ENCODE measurements at places on chromosomes 6 and 20.
A peak's percentile ranks its signal among the peaks of the same experiment; 100 is the strongest.

- no peak for DNase-seq
Observed at GRCh38 chr6:139427199-139427598, 52.8 kb upstream of the CITED2 start.

GRCh38 chr20:44001667-44002596 lies 87.3 kb downstream of the TOX2 start:
- no peak for DNase-seq

GRCh38 chr6:102381203-102381602 lies 987.7 kb downstream of the GRIK2 start:
- DNase-seq: no peak

DNA sequence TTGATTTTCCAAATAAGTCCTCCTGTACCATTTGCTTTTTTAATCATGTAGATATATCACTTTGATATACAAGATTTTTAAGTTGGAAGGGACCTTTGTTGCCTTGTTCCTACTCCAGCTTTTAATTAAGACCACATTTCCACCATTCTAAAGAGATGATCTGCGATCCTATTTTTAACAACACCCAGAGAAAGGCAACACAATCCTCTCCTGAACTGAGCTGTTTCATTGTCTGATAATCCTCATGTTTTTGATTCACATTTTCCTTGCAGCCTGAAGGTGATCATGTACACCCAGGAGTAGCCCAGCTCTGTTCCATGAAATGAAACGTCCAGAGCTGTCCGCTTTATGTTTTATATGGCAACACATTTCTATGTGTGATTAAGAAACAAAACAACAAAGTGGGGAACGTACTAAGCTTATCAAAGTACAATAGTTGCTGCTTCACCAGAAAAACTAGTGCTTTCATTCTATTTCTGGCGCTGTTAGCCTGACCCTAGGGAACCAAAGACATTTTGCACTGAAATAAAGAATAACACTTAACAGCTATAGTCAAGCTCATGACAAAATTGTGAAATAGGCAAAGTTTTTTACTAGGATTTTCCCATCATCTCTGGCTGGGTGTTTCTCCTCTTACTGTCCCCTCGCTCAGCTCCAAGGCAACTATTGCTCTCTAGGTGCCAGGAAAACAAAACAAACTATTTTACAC lies 22.6 kb upstream of the TRAF3IP2 start:
- DNase-seq: no peak

GRCh38 chr6:170523256-170524171 lies 29.6 kb downstream of the PSMB1 start:
- DNase-seq: no peak

GRCh38 chr6:32845384-32845884 lies 1.6 kb upstream of the PSMB8 start:
- peak; percentile 47 for DNase-seq

DNA sequence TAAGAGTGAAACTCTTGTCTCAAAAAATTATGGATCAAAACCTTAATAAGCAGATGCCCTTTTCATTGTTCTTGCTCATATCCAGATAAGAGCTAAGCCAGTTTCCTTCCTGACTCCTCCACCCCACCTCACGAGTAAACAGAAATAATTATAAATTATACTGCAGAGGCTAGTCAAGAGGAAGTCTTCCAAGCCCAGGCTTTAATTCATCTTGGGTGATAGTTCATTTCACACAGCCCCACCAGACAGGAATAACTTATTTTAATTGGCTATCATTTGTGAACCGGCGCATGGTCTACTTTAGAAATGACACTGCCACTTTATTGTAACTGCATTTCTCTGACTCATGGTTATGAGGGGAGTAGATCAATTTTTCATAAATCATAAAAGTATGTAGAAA lies 102.0 kb downstream of the BTBD3 start:
- no peak for DNase-seq

DNA sequence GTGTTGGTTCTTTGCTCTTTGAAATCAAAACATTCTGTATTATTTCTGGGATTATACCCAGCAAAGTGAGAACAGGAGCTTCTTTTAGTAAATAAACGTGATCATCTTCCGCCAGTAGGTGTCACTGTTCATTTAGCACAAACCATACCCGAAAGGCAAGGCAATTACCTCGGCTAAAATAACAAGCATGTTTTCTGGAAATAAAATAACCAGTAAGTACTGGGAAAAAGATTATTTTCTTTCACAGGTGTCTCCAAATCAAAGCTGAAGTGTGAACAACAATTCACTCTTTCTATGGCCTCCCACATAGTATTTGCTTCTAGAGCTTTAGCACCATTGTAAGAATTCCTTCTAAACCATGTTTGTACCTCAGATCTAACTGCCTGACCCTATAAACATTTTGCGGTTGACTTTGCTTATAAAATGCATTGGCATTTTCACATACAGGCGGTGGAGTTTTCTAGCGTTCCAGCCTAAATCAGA lies 144.6 kb upstream of the AGPAT4 start:
- peak; percentile 49 for DNase-seq

DNA sequence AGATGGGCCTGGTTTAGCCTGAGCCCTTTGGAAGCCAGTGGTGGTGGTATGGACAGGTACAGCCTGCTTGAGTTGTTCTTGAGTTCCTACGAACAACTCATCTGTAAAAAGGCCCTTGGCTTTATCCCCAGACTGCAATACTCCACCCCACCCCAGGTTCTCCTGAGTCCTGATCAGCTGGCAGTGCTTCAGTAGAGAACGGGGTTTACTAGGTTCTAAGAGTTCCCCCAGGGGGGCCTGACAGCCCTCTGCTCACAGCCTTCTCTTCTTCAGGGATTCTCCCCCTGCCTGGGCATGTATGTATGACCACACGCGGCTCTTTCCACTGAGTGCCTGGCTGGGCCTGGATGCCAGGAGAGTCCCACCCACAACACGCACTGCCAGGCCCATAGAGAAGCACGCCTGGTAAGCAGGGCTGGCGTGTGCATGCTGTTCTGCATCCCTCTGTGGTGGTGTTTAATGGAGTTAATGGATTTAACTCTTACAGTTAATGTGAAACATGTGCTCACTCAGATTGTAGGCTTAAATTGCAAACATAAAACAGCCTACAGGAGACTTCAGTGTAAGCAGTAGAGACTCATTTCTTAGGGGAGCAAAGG lies 44.3 kb upstream of the SLC4A11 start:
- DNase-seq: no peak

GRCh38 chr6:16057446-16057845 lies 71.4 kb upstream of the MYLIP start:
- DNase-seq: no peak

DNA sequence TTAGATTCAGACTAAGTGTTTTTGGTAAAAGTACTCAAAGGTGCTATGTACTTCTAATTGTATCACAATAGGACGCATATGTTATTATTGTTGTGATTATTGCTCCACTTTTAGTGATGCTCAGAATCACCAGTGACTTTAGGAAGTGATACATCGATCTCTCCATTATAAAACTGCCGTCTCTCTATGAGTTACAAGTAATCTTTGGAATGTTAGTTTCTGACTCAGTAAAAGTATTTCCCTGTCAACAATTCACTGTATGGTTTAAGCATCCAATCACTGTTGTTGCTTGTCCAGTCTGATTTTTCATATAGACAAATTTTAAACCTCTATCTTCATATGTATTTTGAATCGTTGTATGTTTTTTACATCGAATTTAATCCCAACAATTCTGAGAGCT lies 9.4 kb downstream of the DCBLD1 start:
- no peak for DNase-seq

DNA sequence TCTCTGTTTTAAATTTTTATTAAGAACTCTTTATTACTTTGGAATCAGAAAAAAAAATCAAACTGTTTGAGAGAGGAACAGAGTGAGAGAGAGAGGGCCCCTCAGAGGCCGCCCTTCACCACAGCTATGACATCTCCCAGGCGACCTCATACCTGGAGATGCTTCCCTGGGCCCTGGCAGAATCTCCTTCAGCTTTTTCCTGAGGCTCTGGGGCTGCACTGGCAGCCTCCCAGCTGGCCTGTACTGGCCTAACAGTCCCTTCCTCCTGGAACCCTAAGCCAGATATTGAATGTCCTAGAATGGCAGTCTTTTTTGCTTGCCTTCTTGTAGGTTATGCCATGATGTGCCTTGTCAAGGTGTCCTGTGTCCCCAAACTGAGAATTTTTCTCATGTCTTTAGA lies 13.7 kb downstream of the ABHD12 start:
- DNase-seq: no peak

- DNase-seq: no peak
Observed at GRCh38 chr20:31716818-31717477, 5.7 kb downstream of the BCL2L1 start.

DNA sequence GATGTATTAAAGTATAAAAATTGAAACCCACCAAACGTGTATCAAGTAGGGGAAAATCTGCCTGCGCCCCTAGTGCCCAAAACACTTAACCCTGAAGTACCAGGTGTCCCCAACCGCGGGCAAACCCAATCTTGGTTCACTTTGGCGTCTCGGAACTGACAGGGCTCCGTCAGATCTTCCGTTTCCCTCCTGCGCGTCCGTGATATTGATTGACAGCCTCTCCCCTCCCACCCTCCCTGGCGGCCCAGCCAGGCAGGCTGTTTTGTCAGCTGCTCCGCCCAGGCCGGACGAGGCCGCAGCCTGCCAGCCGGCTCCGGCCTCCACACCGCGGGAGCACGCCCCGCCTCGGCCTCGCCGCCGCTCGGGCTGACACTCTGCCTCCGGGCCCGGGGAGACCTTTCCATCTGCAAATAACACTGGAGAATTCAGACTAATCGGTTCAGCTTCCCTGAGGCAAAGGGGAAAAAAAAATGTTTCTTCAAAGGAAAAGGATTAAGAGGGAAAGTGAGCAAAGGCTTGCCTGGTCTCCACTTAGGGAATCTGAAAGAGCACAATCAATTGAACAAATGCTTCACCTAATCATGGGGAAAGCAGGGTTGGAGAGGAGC lies 234.9 kb upstream of the MCHR2 start:
- DNase-seq: peak; percentile 66
